ENCODE measurements at places on chromosomes 6 and 20.

DNA sequence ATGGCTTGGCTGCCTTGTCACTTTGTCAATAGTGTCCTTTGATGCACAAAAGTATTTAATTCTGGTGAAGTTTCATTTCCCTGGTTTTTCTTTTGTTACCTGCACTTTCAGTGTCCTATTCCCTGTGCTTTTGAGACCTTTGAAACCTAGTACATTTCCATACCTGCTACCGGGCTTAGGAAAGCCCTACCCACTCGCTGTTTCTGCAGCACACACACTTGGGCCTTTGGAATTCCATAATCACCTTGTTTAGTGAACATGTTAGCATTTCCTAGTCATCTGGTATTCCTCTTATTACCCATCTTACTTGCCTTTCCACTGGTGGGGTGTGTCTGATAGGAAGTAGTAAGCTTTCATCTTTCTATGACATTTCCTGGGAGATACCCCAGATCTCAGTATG, 19.3 kb upstream of the SYNDIG1 start:
- no peak for DNase-seq

- DNase-seq = peak; percentile 20
These were observed 3.1 kb upstream of the ULBP2 start for GRCh38 chr6:149938571-149939355.

DNA sequence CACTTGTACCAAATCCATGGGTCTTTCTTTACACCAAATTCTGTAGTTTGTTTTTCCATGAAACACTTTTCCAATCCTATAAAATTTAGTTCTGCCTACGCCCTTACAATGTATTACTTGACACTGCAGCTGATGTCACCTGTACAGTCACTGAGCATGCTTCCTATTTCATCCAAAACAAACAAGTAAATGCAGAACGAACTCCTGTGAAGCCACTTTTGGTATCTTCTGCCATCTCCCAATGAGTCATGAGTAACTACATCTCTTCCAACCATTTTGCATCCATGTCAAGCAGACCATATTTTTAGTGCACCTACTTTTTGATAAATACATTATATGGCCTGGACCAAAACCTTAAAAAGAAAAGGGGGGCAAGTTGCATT, 42.4 kb downstream of the HDDC2 start:
- no peak for DNase-seq

GRCh38 chr6:120899932-120900331, 434.3 kb downstream of the TBC1D32 start:
- DNase-seq = no peak

DNA sequence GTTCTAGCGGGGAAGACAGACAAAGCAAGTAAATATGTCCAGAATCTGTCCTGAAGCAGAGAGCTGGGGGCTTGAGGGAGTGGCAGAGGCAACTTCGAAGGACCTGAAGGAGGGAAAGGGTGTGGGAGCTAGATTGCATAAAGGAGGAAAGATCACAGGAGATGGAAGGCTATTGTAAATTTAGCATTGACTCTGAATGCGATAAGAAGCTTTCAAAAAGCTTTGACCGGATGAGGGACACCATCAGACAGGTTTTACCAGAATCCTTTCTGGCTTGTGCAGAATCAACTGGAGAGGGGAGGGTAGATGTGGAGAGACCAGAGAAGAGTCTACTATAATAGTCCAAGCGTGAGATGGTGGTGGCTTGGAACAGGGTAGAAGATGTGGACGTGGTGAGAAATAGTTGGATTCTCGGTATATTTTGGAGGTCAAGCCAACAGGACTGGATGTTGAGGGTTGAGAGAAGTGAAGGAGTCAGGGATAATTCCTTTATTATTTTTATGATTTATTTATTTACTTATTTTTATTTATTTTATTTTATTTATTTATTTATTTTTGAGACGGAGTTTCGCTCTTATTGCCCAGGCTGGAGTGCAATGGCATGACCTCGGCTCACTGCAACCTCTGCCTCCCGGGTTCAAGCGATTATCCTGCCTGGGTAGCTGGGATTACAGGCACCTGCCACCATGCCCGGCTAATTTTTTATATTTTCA, 19.9 kb upstream of the RIPOR3 start:
- no peak for DNase-seq

GRCh38 chr20:63843778-63844177, 12.7 kb upstream of the ZBTB46 start:
- no peak for DNase-seq

DNA sequence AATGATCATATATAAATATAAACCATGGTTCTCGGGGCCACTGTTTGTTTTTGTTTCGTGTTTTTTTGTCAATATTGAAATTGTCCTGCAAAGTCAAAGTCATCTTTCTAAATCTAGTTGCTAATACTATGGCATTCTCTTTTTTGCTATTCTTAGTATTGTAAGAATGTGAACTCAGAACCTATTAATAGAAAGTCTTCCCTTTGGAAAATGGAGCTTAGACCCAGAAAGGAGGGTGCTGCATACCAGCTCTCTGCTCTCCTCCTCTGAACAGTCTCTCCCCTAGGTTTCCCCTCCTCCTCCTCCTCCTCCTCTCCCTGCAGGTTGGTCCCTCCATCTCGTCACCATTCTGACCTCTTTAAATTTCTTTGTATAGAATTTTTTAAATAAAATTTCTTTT, 150.4 kb upstream of the CCN2 start:
- no peak for DNase-seq

DNA sequence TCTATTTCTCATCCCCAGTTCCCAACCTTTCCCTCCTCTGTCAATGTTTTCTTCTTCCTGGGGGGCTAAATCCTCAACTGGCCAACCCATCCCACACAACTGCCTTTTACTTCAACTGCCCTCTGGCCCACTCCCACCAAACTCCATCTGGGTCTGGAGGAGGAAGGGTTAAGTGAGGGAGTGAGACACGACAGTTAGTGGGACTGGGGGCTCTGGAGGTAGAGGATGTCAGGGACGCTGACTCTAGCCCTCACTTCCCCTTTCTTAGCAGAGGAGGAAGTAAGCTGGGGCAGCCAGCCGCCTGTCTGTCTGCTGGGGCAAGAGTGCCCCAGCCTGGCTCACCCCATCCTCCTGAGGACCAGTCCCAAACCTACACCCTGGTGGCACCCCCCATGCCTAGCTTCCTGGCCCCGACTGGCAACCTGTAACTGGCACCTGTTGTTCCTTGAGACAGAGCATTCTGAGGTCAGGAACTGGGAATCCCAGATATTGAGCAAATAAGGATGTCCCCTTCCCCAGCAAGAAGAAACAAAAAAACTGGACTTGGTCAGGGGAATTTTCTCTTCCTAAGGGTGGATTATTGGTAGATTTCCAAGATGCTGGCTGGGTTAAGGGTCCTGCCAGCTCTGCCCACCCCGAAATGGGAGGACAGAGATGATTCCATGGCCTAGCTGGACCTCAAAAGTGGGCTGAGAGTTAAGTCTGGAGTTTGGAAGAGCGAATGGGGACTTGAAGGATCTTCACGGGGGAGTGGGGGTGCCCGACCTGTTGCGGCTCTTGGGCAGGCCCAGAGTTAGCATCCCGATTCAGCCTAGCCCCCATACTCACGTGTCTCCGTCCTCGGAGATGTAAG, 971 bp downstream of the NFKBIE start:
- DNase-seq = no peak

DNA sequence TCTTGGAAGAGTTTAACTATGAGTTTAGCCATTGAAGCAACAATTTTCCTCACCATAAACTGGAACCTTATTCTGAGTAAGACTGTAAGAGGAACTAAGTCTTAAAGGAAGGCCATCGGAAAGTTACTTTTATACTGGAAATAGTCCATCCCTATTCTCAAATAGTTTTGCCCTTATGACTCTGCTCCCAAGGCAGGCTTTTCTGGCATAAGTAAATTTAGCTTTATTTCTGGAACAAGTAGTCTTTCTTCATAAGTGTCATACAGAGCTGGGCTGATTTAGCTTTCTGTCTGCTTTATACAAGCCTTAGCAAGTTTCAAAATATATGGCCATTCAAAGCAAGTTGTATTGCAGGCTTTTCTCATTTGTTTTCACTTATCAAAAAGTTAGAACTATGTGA, 328.1 kb downstream of the HACE1 start:
- DNase-seq = no peak

GRCh38 chr20:60868316-60868891, 383.7 kb upstream of the CDH4 start:
- DNase-seq = no peak

GRCh38 chr20:63073738-63074065, 66.9 kb upstream of the BHLHE23 start:
- DNase-seq = no peak

DNA sequence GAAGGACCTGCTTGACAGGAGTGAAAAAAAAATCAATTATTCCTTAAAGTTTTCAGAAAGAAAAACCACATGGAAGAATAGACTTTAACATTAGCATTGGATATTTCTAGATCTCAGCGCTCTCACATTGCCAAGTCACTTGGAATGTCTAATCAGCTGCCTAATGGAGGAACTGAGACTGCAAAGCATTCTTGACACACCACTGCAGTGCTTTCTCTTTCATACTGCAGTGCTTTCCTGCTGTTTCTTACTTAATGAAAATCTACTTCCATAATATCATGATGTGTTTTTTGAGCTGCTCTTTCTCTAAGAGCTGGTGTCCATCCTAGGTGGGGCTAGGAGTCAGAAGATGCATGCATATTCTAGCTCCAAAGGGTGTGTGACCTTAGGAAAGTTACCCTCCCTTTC, 20.4 kb upstream of the MCM3 start:
- peak; percentile 16 for DNase-seq

DNA sequence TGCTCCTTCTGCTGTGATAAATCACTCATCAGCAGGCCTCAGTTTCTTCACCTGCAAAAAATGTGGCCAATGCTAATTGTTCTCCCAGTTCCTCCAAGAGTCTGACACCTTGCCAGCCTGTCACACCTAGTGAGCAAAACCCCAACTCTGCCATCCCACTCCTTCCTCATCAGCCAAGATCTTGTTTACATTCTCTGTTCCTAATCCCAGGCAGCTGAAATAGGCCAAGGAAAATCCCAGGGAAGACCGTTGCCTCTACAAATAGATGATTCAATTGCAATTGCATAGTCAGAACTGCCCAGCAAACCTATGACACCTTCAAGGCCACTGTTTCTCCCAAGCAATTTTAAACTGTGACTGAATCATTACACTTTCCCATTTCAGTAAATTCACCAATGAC, 78.7 kb downstream of the GMDS start:
- DNase-seq = no peak

DNA sequence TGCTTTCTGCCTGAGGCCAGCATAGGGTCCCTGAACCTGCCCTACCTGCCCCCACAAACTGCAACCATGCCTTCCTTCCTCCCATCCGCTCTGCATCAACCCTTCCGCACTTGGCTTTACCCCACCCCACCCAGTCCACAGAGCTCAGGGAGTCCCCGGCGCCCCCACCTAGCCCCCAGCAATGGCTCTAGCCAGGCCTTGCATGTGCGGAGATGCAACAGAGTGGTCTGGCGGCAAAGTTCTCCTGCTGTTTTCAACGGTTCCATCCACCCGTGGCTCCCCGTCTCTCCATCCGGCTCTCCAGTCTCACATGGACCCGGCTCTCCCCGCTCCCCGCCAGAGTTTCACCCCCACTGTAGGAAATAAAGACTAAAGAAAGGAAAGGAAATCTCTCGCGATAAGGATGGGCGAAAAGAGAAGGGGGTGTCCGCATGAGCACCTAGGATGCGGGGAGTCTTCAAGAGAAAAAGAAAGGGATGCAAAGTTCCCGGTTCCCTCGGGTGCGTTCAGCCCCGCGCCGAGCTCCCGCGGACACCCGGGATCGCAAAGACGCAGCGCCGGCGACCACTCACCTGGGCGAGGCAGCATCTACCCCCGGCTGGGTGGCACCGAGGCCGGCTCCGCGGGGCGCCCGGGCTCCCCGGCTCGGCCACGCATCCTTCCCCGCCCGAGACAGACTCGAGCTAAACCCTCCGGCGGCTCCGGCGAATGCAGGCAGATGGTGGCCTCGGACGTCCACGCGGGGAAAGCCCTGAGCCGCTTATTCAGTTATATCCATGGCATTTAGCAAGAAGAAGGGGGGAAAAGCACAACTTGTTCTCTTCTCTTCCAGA, 579 bp downstream of the LRFN2 start:
- peak; percentile 32 for DNase-seq

GRCh38 chr6:29142309-29142708, 28.4 kb upstream of the OR2J2 start:
- DNase-seq = no peak

- DNase-seq = peak; percentile 79
These were observed 98.5 kb downstream of the LY86 start for GRCh38 chr6:6686748-6687601.

DNA sequence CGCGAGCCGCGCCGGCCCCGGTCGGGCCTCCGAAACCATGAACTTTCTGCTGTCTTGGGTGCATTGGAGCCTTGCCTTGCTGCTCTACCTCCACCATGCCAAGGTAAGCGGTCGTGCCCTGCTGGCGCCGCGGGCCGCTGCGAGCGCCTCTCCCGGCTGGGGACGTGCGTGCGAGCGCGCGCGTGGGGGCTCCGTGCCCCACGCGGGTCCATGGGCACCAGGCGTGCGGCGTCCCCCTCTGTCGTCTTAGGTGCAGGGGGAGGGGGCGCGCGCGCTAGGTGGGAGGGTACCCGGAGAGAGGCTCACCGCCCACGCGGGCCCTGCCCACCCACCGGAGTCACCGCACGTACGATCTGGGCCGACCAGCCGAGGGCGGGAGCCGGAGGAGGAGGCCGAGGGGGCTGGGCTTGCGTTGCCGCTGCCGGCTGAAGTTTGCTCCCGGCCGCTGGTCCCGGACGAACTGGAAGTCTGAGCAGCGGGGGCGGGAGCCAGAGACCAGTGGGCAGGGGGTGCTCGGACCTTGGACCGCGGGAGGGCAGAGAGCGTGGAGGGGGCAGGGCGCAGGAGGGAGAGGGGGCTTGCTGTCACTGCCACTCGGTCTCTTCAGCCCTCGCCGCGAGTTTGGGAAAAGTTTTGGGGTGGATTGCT, 1.3 kb downstream of the VEGFA start:
- peak; percentile 84 for DNase-seq

DNA sequence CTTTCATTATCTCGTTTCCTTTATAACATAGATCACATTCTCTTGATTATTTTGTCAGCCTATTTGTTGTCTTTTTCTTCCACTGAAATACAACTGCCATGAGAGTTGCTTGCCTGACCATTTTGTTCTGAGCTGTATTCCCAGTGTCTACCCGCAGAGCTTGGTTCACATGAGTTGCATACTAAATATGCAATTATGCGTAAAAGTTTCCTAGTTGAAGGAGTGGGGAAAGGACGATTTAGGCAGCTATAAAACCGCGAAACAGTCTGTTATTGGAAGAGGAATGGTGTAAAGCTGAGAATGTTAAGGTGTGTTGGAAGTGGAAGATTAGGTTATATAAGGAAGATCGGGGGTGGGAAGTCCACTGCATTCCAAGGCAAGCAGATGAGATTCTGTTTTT, 8.8 kb downstream of the TBPL1 start:
- DNase-seq = no peak

DNA sequence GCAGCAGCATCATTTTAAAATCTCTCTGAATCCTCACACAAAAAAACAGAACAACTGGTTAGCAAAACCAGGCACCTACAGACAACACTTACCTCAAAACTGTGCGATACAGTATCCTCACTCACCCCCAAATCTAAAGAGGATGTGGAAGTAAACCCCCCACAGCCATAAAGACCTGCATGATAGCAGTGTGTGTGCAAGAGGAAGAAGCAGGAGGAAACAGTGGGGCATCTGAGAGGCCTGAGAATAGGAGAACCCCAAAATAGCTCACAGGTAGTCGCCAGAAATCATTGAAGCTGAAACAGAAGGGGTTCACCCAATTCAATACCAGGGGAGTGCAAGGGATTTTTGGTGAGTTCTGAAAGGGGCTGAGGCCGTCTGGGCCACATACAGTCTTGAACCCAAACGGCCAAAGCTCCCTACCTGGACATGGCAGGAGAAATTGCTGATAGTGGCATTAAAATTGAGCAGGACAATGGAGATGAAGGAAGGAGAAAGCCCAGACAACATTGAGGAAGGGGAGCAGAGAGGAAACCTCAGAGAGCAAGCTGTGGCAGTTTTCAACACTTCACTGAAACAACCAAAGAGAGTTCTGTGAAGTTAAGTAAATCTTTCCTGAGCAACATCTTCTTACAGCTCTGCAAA, 129.7 kb downstream of the FIG4 start:
- no peak for DNase-seq

Measured in tongue (tissue), 3 donors.